ENCODE measurements at places on chromosomes 5 and 9. TPM values are rescaled to one million over a fixed set of nuclear protein-coding genes. Genes with fewer than 3 reads are reported as not detected.

- no peak overlapping the region for H3K4me3 ChIP-seq
- no peak for DNase-seq
- H3K4me1 ChIP-seq, result no peaks in the 10 kb centered on the region
- H3K36me3 ChIP-seq, result no peaks in the 10 kb centered on the region
- H3K27me3 ChIP-seq, result no peaks in the 10 kb centered on the region
- H3K27ac ChIP-seq, result no peak overlapping the region
These were observed 182.9 kb downstream of the CCDC192 start for GRCh38 chr5:127886081-127886480.

DNA sequence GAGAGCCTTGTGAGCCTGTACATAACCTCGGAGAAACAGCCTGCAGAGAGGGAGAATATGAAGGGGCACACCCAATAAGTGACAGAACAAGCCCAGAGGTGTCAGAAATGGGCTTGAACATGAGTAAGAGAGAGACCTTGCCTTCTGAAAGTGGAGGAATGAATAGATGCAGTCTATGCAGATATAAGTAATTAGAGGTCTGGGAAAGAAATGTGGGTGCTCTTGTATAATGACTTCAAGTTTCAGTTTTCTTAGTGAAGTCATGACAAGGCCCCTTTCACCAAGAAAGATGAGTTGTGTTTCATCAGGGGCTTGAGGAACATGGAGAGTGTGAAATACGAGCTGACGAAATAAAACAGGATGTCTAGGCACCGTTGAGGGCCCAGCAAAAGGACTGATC is 15.1 kb downstream of the GRAMD2B start:
- H3K27ac ChIP-seq, result no peak overlapping the region
- peaks cover 53% of the 10 kb centered on the region for H3K4me1 ChIP-seq
- no peaks in the 10 kb centered on the region for H3K27me3 ChIP-seq

DNA sequence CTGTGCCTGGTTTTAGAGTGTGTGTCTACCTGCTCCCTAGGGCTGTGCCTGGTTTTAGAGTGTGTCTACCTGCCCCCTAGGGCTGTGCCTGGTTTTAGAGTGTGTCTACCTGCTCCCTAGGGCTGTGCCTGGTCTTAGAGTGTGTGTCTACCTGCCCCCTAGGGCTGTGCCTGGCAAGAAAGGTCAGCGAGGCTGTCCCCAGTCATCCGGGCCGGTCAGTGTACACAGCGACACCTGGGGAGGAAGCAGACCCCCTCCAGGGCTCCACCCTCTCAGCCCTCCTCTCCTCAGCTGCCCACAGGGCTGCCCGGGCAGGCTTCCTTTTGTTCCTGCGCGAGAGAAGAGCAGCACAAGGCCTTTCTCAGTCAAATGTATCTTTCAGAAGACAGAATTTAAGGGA is 4.1 kb downstream of the NRARP start:
- H3K27me3 ChIP-seq, result peaks cover 2% of the 10 kb centered on the region
- H3K4me3 ChIP-seq, result no peak overlapping the region
- peaks cover 21% of the 10 kb centered on the region for H3K4me1 ChIP-seq

DNA sequence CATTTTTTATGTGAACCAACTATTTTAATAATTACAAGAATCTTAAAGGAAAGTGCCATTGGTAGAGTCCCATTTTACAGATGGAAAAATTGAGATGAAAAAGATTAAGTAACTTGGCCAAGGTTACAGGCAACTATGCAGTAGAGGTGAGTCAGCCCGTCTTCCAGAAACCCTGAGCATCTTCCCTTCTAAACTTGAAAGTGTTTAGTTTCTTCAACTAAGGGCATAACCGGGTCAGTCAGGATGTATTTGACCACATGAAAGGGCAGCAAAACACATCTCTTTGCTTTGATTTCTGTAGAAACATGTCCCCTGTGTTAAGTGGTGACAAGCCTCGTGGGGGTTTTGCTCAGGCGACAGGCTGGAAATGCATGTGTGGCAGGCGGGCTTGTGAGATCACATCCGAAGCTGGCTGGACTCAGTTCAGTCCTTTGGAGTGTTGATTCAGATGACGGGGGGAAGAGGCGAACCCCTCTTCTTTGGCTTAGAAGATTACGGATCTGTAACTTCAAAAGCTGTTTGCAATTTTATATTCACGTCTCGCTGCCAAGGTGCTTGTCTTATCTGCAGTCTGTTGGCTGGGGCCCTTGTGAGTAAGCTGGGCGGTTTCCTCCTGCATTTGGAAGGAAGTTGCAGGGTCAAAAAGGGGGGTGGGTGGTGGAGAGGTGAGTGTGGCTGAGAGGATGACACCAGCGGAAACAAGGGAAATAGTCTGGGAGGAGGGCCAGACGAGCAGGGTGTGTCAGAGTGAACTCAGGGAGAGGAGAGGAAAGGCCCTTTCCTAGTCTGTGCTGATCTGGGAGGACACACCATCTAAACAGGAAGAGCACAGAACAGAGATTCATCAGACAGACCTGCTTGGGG is 78.9 kb upstream of the RPS23 start:
- H3K27me3 ChIP-seq, result no peaks in the 10 kb centered on the region
- peaks cover 51% of the 10 kb centered on the region for H3K4me1 ChIP-seq
- H3K4me3 ChIP-seq, result no peak overlapping the region
- no peaks in the 10 kb centered on the region for H3K36me3 ChIP-seq
- peak overlapping the region; percentile 64 for H3K27ac ChIP-seq

GRCh38 chr5:35477911-35478310 is 139.8 kb upstream of the SPEF2 start:
- H3K4me3 ChIP-seq, result no peak overlapping the region
- no peaks in the 10 kb centered on the region for H3K36me3 ChIP-seq
- no peak overlapping the region for H3K27ac ChIP-seq
- H3K4me1 ChIP-seq, result peaks cover 15% of the 10 kb centered on the region
- no peaks in the 10 kb centered on the region for H3K27me3 ChIP-seq

- peaks cover 20% of the 10 kb centered on the region for H3K4me1 ChIP-seq
- H3K27ac ChIP-seq, result no peak overlapping the region
- DNase-seq, result no peak
- no peak overlapping the region for H3K4me3 ChIP-seq
These were observed 235.9 kb downstream of the AP3B1 start for GRCh38 chr5:78058625-78059024.

GRCh38 chr9:121735065-121735792 is 83.8 kb downstream of the DAB2IP start:
- no peaks in the 10 kb centered on the region for H3K27me3 ChIP-seq
- peak overlapping the region; percentile 73 for H3K4me3 ChIP-seq
- H3K4me1 ChIP-seq, result peaks cover 83% of the 10 kb centered on the region
- H3K27ac ChIP-seq, result peak overlapping the region; percentile 92

GRCh38 chr5:37893434-37894134 is 53.7 kb upstream of the GDNF start:
- H3K36me3 ChIP-seq, result no peaks in the 10 kb centered on the region
- peaks cover 4% of the 10 kb centered on the region for H3K27me3 ChIP-seq
- H3K27ac ChIP-seq, result no peak overlapping the region
- no peak overlapping the region for H3K4me3 ChIP-seq

GRCh38 chr5:73859696-73860095 is 233.7 kb downstream of the ARHGEF28 start:
- H3K4me1 ChIP-seq, result peaks cover 4% of the 10 kb centered on the region
- peaks cover 28% of the 10 kb centered on the region for H3K36me3 ChIP-seq
- H3K4me3 ChIP-seq, result no peak overlapping the region

GRCh38 chr9:109416135-109416706 is 81.9 kb downstream of the PTPN3 start:
- DNase-seq, result no peak
- no peak overlapping the region for H3K4me3 ChIP-seq
- H3K4me1 ChIP-seq, result no peaks in the 10 kb centered on the region
- no peak overlapping the region for H3K27ac ChIP-seq
- H3K27me3 ChIP-seq, result no peaks in the 10 kb centered on the region

The BRIX1 gene
- 24.1 TPM for total RNA-seq

The ADGRV1 gene
- total RNA-seq, result 1.5 TPM

All from chondrocyte (in vitro differentiated cells).